Transverse colon (tissue), 4 donors: ENCODE measurements at places on chromosomes 12 and 14. TPM values are rescaled to one million over a fixed set of nuclear protein-coding genes. Genes with fewer than 3 reads are reported as not detected.

The CLEC9A gene
- not detected for total RNA-seq

The PRH2 gene
- total RNA-seq = not detected

The SIX6 gene
- total RNA-seq = not detected

The LBHD2 gene
- not detected for total RNA-seq

The NGB gene
- not detected for total RNA-seq

The AICDA gene
- not detected for total RNA-seq

The OASL gene
- 5.2 TPM for total RNA-seq

DNA sequence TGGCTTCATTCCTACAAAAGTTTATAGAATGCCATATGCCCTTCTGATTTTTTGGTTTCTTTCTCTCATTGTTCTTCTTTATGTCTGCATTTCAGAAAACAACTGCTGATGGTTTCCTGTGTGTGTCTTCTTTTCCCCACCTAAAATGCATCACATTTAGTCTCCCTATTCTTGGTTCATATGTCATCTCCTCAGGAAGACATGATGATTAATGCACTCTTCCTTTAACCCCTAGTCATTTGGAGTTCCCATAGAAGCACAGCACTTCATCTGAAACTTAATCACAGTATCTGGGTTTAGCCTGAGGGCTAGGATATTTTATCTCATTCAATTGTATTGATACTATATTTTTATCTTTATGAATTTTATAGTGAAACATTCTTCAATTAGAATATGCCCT, 21.5 kb downstream of the GNPNAT1 start:
- DNase-seq = no peak

DNA sequence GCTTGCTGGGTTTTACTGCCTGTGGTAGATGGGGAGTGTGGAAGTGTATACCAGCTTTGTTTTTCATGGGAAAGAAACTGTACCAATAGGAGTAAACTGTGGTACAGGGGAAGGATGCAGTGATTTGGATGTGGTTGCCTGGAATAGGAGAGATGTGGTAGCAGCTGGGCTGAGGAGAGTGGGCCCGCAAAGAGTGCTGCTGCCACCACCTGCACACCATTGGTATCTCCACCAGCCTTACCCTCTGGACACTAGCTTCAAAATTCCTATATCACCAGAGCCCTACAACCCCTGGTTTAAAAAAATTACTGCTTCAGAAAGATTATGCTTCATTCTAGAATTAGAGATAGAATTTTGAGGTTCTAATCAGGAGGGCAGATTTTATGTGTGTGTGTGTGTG, 53.6 kb downstream of the AKAP6 start:
- DNase-seq = no peak

DNA sequence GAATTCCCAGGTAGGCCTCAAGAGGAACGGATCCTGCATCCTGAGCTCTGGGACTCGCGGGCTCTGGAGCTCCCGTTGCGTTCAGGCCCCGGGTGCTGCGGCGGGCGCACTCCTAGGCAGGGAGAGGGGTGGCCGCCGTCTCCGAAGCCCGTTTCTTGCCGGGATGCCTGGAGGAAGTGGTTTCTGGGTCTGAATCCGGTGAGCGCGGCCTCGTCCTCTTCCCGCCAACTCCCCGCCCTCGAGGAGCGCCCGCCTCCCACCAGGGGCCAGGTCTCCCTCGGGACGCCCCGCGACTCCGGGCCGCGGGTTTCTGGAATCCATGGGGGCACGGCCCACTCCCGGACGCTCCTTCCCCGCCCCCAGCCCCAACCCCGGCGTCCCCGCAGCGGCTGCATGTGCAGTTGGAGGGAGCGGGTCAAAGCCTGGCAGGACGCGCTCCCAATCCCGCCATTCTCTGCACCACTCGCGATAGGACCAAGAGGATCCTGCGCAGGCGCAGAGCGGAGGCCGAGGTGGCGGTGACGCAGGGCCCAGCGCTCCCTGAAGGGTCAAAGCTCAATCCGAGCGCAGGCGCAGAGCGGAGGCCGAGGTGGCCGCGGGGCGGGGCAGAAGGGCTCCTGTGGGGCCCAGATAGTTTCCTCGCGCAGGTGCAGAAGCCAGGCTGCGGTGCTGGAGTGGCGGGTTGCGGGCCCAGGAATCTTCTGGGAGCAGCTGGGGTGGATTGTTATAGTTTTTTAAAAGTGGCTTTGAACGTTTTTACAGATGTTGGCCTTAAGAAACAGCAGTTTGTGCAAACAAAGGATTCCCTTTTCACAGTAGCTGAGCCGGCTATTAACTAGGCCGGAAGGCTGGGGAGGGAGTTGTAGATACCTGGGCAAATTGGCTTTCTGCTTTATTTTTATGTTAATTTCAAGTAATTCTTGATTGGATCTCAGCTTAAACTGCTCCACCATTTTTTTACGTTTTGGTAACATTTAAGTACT, 796.4 kb downstream of the AACS start:
- peak; percentile 7 for DNase-seq

DNA sequence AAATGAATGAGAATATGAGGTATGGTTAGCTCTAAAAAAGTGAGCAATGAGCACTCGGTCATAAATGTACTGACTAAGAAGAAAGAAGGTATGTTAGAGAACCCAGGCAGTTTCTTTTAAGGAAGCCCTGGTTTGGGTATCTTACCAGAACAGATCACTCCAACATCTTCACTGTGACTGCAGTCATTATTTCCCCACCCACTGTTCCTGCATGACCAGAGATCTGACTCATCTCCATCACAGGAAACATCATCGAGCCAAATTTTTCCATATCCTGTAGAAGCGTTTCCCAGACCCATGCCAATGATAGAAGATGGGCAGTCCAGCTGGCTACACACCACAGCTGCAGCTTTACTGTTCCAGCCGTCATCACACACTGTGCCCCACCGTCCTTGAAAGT, 48.0 kb downstream of the CD163L1 start:
- no peak for DNase-seq

DNA sequence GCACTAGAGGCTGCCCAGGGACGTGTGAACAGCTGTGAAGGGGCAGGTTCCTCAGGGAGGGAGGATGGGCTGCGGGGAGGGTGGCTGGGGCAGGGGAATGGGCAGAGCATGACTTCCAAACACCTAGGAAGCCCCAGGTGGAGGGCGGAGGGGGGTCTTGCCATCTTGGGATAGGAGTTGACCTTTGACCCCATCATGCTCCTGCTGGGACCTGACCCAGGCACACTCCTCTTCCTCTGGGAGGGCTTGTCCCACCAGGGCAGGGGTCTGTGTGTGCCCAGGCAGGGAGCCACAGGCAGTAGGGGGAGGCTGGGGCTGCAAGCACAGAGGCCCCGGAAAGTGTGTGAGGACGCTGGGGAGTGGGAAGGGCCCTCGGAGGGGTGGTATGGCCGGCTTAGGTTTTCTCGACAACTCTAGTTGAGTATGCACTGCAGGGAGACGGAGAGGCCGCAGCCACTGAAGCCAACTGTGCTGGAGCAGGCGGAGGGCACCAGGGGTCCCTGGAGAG, 3.3 kb upstream of the ANKRD9 start:
- no peak for DNase-seq

GRCh38 chr12:53624458-53624857, 1.7 kb downstream of the ATF7 start:
- no peak for DNase-seq

DNA sequence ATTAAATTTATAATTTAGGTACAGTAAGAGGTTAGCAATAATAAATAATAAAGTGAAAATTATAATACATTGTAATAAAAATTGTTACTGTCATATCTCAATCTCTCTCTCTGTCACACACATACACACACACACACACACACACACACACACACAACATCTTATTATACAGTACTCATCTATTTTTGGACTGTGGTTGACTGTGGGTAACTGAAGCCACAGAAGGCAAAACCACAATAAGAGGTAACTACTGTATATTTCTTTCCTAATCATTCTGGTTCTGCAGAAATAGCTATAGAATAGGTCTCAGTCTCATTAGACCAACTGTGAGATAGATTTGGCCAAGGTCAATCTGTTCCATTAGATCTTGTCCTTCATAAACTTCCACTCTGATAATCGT, 33.1 kb upstream of the PTPRO start:
- DNase-seq = no peak

GRCh38 chr14:21197418-21198205, 41.7 kb upstream of the OR5AU1 start:
- DNase-seq = no peak

GRCh38 chr14:101110729-101111619, 207.5 kb upstream of the RTL1 start:
- DNase-seq = no peak

GRCh38 chr14:23653051-23653450, 16.9 kb downstream of the DHRS2 start:
- DNase-seq = no peak

DNA sequence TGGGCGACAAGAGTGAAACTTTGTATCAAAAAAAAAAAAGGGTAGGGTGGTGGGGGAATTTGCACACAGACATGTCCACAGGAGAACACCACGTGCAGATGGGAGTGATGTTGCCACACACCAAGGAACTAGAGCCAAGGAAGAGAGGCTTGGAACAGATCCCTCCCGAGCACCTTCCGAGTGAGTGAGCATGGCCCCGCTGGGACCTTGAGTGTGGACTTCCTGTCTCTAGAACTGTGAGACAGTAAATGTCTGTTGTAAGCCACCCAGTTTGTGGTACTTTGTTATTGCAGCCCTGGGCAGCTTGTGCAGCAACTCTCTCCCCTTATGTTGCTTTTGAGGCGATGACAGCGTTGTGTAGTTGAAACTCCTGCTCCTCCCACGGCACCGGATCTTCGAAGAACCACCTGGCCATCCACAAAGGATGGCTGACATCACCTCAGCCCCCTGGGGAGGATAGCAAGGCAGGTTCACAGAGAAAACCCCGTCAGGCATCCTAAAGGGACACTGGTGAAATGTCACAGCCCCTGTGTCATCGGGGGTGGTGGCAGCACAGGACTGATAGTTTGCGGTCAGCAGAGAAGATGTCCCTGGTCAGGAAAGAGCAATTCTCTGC, 54.7 kb upstream of the PLEKHG3 start:
- peak; percentile 20 for DNase-seq
